A549 treated with AZD2906 at 1 μM for 4 hours (cell line): ENCODE measurements at places on chromosomes 7 and 10. TPM values are rescaled to one million over a fixed set of nuclear protein-coding genes. Genes with fewer than 3 reads are reported as not detected.

Gene FFAR4
- total RNA-seq, result 0.04 to 0.14 TPM (median 0.09 TPM) in 5 replicates

Gene TIMM23B
- total RNA-seq, result 14.8 to 24.9 TPM (median 17.8 TPM) in 5 replicates

Gene PTER
- total RNA-seq, result 11.0 to 17.7 TPM (median 13.4 TPM) in 5 replicates

Gene PAX4
- total RNA-seq, result not detected in 5 replicates

Gene FAM237B
- 0.02 to 0.10 TPM (median 0.05 TPM) in 5 replicates for total RNA-seq

Gene GATA3
- total RNA-seq, result 4.0 to 4.7 TPM (median 4.5 TPM) in 5 replicates

Gene OAT
- total RNA-seq, result 65.9 to 101 TPM (median 73.9 TPM) in 5 replicates

Gene CYP3A4
- total RNA-seq, result 0.06 to 0.10 TPM (median 0.10 TPM) in 4 of 5 replicates, not detected in the other

Gene ZNF365
- 0.83 to 1.00 TPM (median 0.91 TPM) in 5 replicates for total RNA-seq
